GM12878 (cell line): ENCODE measurements at places on chromosomes 2 and 18. TPM values are rescaled to one million over a fixed set of nuclear protein-coding genes. Genes with fewer than 3 reads are reported as not detected.

GRCh38 chr2:205681401-205682238, 681 bp upstream of the NRP2 start:
- H3K4me3 ChIP-seq: peak overlapping the region; percentile 61; the same call in 1 of the 2 replicates
- DNase-seq: no peak
- H3K27ac ChIP-seq: no peak overlapping the region
- peaks cover 13% of the 10 kb centered on the region for H3K4me1 ChIP-seq
- peaks cover 15% of the 10 kb centered on the region for H3K27me3 ChIP-seq

- H3K27me3 ChIP-seq: no peaks in the 10 kb centered on the region; the same call in 1 of the 2 replicates
- H3K4me1 ChIP-seq: no peaks in the 10 kb centered on the region
- no peak overlapping the region for H3K4me3 ChIP-seq
- no peaks in the 10 kb centered on the region for H3K36me3 ChIP-seq
These were observed 137.4 kb upstream of the CDCA7 start for GRCh38 chr2:173217116-173217840.

DNA sequence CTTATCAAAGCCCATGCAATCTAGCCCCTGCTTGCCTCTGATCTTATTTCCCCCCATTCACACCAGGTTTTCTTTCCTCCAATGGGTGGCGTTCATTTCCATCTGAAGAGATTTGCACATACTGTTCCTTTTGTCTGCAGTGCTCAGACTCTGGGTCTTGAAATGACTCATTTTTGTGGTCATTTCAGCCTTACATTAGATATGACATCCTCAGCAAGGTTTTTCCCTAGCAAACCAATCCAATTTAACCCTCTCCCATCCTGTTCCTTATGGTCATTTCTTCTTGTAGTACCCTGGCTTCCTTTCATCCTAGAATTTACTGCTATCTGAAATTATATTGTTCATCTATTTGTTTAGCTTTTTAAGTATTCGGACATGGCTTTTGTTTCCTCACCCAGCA, 42.5 kb upstream of the SCN1A start:
- no peaks in the 10 kb centered on the region for H3K36me3 ChIP-seq
- H3K4me1 ChIP-seq: no peaks in the 10 kb centered on the region
- H3K4me3 ChIP-seq: no peak overlapping the region
- no peak overlapping the region for H3K27ac ChIP-seq
- no peaks in the 10 kb centered on the region for H3K27me3 ChIP-seq

DNA sequence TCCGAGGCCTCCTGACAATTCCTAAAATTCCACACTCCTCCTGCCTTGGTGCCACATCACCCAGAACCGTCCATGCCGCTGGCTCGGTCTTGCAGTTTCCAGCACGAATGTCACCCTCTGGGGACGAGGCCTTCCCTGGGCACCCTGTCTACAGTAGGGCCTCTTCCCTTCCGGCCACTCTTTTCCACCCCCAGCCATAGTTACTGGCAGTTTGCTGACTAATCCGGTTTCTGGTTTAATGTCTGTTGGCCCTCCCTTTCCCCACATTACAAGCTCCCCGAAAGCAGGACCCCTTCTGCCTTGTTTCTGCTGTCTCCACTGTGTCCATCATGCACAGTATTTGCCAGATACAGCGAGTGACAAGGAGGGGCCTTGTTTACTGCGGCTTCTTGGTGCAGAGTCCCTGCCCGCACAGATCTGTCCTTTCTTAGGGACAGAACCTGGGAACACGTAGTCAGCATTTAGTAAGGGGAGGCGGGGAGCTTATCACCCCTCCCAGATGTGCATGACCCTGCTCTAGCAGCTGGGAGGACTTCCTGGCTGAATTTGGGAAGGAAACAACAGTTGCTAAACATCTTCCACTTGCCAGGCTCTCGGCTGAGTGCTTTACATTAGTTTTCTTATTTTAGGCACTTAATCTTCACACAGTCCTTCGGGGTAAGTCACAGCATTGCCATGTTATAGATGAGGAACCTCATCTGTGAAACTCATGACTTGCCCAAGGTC, 23.6 kb upstream of the CATIP start:
- DNase-seq: no peak
- no peaks in the 10 kb centered on the region for H3K36me3 ChIP-seq
- H3K4me1 ChIP-seq: peaks cover 49% of the 10 kb centered on the region
- no peaks in the 10 kb centered on the region for H3K27me3 ChIP-seq
- H3K4me3 ChIP-seq: no peak overlapping the region

DNA sequence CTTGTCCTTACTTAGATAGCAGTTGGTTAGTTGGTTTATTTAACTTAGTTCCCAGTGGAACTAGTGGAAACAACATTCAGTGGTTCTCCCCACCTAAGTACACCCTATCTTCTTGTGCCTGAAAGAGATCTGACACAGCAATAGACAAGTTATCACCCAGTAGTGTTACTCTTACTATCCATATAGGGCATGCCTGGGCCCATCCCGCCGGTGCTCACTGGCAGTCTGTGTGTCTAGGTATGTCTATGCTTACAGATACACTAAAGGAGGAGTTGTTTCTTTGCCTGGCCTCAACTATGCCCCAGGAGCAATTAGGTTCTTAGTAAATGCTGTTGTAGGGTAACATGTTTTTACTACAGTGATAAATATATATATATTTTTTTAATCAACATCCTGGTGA, 12.0 kb upstream of the NRP2 start:
- H3K4me3 ChIP-seq: no peak overlapping the region
- H3K27ac ChIP-seq: no peak overlapping the region
- H3K36me3 ChIP-seq: no peaks in the 10 kb centered on the region
- DNase-seq: no peak

Gene KCNG2
- not detected in 2 replicates for total RNA-seq

DNA sequence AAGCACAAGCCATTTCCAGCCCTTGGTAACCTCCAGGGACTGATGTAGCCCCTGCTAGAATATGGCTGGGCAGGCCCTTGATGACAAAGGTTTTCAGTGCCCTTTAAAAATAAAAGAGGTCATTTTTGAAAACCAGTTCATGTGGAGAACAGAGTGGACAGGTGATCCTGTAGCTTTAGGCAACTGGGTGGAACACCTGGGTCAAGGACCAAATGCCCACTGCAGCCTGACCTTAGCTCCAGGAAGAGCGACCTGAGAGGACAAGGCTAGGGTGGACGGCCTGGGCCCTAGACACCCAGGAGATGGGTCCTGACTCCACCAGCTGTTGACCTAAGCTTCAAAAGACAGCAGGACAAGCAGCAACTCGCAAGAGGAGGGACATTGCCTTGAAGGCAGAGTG, 116.6 kb downstream of the LIPG start:
- no peak overlapping the region for H3K27ac ChIP-seq
- H3K27me3 ChIP-seq: no peaks in the 10 kb centered on the region
- H3K36me3 ChIP-seq: no peaks in the 10 kb centered on the region
- H3K4me3 ChIP-seq: no peak overlapping the region

- H3K36me3 ChIP-seq: no peaks in the 10 kb centered on the region
- H3K27ac ChIP-seq: peak overlapping the region; percentile 67
- H3K27me3 ChIP-seq: no peaks in the 10 kb centered on the region
These were observed 65.0 kb downstream of the NFATC1 start for GRCh38 chr18:79460481-79461300.

GRCh38 chr18:23967321-23968089, 47.0 kb upstream of the TTC39C start:
- no peaks in the 10 kb centered on the region for H3K27me3 ChIP-seq
- no peak overlapping the region; the same call in 1 of the 2 replicates for H3K27ac ChIP-seq
- no peaks in the 10 kb centered on the region for H3K36me3 ChIP-seq
- DNase-seq: peak; percentile 53
- H3K4me3 ChIP-seq: 0 out of 2 replicates have a peak overlapping the region, but pooled peaks have one; percentile 9

GRCh38 chr2:82875858-82876257, 1583.2 kb downstream of the SUCLG1 start:
- H3K4me1 ChIP-seq: no peaks in the 10 kb centered on the region
- no peaks in the 10 kb centered on the region for H3K27me3 ChIP-seq
- H3K36me3 ChIP-seq: no peaks in the 10 kb centered on the region

DNA sequence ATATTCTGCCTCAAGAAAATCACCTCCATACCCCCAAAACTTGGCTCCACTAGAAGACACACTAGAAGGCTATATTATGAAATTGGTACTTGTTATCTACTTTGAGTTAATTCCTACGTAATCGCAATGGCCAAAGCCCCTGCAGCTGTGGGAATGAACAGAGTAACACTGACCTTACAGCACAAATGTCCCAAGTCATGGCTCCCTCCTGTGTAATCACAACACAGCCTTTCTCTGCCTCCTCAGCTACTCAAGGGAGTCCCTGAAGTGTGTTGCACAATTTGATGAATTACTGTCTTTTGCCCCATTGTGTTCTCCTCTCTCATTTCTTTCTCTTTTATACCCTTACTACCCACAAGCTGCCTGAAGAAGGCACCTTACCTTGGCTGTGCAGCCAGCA, 375.2 kb downstream of the ARHGAP15 start:
- no peak overlapping the region for H3K27ac ChIP-seq
- DNase-seq: no peak

DNA sequence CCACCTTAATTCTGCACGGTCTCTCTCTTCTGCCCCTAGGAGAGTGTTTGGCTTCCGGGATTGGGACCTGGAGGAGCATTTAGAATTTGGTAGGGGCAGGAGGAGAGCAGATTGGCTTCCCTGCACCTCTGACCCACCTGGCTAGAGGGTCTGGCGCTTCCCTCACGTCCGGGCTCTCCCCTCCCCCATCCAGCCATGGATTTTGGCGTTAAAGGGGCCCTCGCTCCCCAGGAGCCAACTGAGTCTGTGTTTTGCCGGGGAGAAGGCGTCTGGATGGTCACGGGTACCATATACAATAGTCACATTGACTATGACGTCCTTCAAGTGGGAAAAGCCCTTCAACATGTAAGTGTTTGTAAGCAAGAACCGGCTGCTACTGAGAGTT, 6.6 kb downstream of the HOXD3 start:
- no peak overlapping the region for H3K27ac ChIP-seq
- peaks cover 18% of the 10 kb centered on the region for H3K27me3 ChIP-seq
- no peaks in the 10 kb centered on the region for H3K4me1 ChIP-seq
- no peaks in the 10 kb centered on the region for H3K36me3 ChIP-seq
- no peak overlapping the region for H3K4me3 ChIP-seq
- DNase-seq: no peak

DNA sequence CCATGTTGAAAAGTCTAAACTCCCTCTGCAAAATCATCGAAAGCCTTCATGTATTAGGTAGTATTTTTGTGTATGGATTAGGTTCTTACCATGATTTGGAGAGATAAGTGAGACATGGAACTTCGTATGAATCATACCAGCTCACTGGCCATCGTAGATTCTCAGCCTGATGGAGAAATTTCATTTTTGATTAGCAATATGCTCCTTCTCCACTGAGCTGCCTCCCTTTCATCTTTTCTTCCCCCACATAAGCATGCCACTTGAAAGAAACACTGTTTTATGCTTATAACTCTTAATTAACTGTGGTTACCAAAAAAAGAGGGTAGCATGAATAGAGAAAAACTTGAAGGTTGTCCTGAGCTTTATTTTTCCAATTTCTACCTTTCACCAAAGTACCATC, 111.9 kb downstream of the NCK2 start:
- no peaks in the 10 kb centered on the region for H3K4me1 ChIP-seq
- H3K27ac ChIP-seq: no peak overlapping the region
- no peak for DNase-seq
- no peak overlapping the region for H3K4me3 ChIP-seq
- no peaks in the 10 kb centered on the region; the same call in 1 of the 2 replicates for H3K36me3 ChIP-seq
- no peaks in the 10 kb centered on the region for H3K27me3 ChIP-seq

DNA sequence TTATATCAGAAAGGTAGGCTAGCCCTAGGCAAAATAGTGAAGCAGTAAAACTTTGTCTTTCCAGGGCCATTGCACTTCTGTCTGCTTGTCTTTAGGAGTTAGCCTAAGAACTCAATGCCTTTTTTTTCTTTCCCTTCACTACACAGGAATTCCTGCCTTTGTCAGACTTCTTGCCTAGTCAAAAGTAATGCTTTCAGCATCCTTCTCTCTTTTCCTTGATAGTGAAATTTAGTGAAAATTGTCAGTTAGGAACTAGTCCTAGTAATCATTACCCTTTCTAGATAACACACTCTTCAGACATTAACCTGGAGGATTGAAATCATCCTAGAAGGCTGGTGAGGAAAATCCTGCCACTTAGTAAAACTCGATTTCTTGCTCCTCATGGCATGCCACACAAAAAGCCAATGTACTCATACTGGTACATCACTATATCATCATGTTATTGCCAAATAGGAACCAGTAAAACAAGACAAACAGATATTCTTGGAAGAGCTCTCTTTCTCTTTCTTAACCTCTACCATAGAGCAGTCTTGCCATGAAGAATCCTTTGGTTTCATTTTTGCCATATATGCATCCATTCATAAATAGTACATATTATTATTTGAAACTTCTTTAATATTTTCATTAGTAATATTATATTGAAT, 320.5 kb downstream of the CTNNA2 start:
- no peak overlapping the region for H3K4me3 ChIP-seq
- H3K36me3 ChIP-seq: no peaks in the 10 kb centered on the region
- H3K27ac ChIP-seq: no peak overlapping the region
- no peaks in the 10 kb centered on the region for H3K4me1 ChIP-seq
- H3K27me3 ChIP-seq: no peaks in the 10 kb centered on the region
- no peak for DNase-seq

- H3K27ac ChIP-seq: no peak overlapping the region
- H3K4me1 ChIP-seq: no peaks in the 10 kb centered on the region
- no peaks in the 10 kb centered on the region for H3K36me3 ChIP-seq
These were observed 160.7 kb downstream of the ALPK2 start for GRCh38 chr18:58468191-58468590.

DNA sequence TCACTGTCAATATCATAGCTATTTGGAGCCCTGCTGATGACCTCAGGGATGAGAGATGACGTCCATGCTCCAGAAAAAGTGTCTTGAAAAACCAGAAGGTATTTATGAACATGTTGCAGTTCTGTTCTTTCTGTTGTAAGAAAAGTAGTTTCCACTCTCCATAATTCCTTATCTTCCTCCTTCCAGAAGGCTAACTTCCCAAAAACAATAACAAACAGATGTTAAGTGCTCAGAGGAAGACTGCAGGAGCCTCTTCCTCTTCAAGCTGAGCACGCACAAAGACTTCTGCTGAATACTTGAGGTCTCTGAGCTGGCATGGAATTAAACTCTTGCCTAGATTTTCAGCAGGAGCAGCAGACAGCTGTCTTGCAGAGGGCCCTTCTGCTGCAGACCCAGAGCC, 434.5 kb upstream of the KLHL29 start:
- no peaks in the 10 kb centered on the region for H3K36me3 ChIP-seq
- no peaks in the 10 kb centered on the region for H3K27me3 ChIP-seq
- no peak for DNase-seq

DNA sequence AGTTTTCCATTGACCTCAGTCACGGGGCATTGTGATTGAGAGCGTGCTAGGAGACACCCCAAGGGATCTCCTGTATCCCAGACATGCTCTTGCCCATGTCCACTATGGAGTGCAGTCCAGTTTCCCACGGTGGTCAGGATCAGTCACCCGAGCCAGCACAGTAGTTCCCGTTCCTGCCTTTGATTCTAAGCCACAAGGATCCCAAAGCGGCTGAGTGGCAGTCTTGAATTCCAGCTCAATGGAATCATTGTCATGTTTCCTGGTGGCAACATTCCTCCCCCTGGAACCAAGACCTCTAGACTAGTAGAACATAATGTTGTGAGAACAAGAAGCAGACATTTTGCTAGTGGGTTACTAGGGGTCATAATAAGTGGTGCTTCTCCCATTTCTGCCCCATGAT, 154.3 kb downstream of the SEPTIN10 start:
- no peak for DNase-seq
- no peak overlapping the region for H3K27ac ChIP-seq
- no peaks in the 10 kb centered on the region for H3K27me3 ChIP-seq
- no peaks in the 10 kb centered on the region for H3K4me1 ChIP-seq
- H3K36me3 ChIP-seq: no peaks in the 10 kb centered on the region
